ENCODE measurements at places on chromosomes 12 and 14. TPM values are rescaled to one million over a fixed set of nuclear protein-coding genes. Genes with fewer than 3 reads are reported as not detected.

Gene IRAK3
- total RNA-seq, result not detected

Gene DAO
- total RNA-seq, result not detected

Gene ANKS1B
- total RNA-seq, result not detected

Gene GALNT6
- 9.7 TPM for total RNA-seq

Gene HRK
- 0.66 TPM for total RNA-seq

Gene GPX2
- not detected for total RNA-seq

Gene CD163L1
- 1.1 TPM for total RNA-seq

Gene PLEK2
- total RNA-seq, result not detected

Gene KRT6C
- total RNA-seq, result not detected

Gene MGP
- 10.9 TPM for total RNA-seq
